ENCODE measurements at places on chromosomes 3 and 15.

DNA sequence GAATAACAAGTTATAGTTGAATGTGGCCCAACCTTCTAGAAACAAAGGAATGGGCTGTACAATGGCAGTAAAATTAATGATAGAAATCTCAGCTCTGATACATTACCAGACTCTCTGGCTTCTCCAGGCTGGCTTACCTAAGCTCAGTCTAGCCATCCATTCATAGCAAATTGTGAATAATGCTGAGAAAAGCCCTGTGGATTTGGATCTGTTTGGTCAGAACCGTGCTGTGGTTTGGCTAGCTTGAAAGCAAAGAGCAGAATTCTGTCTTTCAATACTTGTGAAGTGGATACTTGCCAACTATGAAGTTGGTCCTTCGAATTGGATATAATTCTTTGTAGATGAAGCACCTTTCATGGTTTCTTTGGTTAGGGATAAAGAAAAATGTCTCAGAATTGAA, 199.1 kb downstream of the EPHA3 start:
- DNase-seq, result no peak

GRCh38 chr3:138448631-138449030, 14.2 kb downstream of the ESYT3 start:
- DNase-seq, result no peak

- no peak for DNase-seq
Measured at GRCh38 chr3:34065901-34066300, 267.5 kb downstream of the PDCD6IP start.

DNA sequence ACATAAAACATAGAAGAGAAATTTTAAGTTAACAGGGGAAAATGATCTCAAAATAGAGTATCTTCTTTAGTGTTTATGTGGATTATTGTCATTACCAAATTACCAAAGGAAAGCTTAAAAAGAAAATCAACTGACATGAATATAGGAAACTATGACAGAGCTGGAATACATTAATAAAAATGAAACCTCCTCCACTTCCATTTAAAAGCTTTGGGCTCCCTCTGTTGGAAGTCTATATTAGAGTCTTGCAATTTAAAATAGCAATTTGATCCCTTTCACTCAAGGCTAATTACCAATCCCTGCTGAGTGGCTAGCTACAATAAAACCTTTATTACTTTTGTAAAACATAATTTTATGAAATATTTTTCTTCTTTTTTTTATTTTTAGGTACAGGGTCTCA, 61.4 kb upstream of the IMPG2 start:
- peak; percentile 21 for DNase-seq

- no peak for DNase-seq
Measured at GRCh38 chr15:80992441-80992840, 2.8 kb upstream of the MESD start.

DNA sequence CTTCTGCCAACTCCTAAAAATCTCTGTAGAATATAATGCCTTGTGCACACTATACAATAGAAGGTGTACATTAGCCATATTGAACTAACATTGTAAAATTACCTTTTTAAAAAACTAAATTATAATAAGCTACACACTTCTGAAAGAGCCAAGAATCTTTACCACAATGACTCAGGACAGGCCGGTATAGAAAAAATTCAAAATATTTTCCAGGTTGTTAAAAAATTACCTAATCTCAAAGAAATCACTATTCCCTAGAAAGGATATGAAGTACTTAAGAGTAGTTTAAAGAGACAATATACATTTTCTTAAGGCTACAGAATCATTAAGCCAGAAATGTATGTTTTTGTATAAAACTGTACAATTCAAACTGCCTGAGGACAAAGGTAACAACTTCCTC, 48.5 kb downstream of the TJP1 start:
- no peak for DNase-seq

DNA sequence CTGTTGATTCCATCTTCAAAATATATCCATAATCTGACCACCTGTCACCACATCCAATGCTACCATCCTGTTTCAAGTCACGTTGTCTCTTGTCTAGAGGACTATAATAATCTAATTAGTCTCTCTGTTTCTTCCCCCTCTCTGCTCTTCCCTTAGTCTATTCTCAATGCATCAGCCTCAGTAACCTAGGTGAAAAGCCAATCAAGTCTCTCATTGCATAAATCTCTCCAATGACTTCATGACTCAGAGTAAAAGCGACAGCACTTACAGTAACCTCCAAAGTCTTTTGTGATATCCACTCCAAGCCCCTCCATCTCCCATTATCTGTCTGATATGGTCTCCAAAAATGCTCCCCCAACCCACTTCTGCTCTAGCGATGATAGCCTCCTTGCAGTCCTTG, 7.2 kb downstream of the UBA3 start:
- DNase-seq, result no peak

GRCh38 chr15:32718227-32718820, 520 bp downstream of the GREM1 start:
- no peak for DNase-seq

DNA sequence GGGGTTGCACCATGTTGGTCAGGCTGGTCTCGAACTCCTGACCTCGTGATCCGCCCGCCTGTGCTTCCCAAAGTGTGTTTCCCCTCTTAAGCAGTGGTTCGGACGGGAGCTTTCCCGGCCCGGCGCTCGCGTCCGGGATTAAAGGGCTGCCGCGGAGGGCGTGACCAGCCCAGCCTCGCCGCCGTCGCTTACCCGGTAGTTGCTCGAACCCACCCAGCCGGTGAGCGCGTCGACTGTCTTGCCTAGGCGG, 513 bp downstream of the CLASP2 start:
- peak; percentile 55 for DNase-seq

GRCh38 chr3:68483041-68483440, 449.3 kb downstream of the TAFA4 start:
- DNase-seq, result no peak

GRCh38 chr3:98914210-98915080, 12.9 kb upstream of the DCBLD2 start:
- DNase-seq, result no peak

DNA sequence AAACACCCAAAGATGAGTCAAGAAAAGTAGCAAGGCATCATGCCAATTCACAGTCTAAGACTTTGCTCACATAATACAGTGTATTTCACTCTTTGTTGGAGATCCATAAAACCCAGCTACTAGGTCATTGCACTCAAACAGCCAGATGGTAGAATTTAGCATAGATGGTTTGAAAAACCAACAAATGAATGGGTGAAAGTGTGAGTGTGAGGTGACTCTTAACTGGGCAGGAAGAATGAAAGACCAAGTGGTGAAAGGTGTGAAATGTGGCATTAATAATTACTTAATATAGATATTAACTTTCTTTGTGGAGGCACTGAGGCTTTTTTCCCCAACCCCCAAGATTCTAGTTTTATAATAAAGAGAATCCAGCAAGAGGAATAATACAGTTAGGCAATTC, 159.5 kb downstream of the SQOR start:
- no peak for DNase-seq

GRCh38 chr15:98874773-98875172, 132.8 kb downstream of the PGPEP1L start:
- no peak for DNase-seq

- DNase-seq, result no peak
Measured at GRCh38 chr15:45747426-45747825, 112.6 kb downstream of the SQOR start.

DNA sequence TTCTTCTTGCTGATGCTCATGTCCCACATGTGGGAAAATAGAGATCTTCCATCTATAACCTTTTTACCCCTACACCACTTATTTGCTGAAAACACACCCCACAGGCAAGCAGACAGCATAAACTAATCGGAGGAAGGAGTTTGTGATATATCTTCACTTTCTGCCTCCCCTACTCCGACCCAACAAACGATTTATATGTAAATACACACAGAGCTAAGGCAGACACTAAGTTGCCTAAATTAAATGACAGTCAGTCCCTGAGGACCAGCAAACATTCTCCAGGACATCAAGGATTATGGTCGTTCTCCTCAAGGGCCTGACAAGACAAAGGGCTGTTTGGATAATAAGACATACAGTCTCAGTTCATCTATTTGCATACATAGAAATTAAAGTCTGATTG, 552.5 kb downstream of the ROBO1 start:
- DNase-seq, result no peak

DNA sequence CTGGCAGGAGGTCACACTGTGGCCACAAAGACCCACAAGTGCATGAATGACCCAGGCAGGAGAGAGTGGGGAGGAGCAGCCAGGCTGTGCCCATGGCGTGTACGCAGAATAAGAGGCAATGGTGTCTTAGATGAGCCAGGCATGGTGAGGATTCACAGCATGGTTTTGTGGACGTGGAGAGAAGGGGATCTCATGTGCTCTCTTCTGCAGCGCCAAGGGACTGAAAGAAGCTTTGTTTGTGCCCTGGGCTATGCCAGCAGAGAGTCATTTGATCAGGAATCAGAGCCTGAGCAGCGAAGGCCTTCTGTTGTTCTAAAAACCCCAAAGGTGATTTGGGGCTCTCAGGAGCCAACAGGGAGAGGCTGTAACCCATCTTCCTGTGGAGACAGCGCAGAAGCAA, 18.7 kb upstream of the RPP14 start:
- no peak for DNase-seq

DNA sequence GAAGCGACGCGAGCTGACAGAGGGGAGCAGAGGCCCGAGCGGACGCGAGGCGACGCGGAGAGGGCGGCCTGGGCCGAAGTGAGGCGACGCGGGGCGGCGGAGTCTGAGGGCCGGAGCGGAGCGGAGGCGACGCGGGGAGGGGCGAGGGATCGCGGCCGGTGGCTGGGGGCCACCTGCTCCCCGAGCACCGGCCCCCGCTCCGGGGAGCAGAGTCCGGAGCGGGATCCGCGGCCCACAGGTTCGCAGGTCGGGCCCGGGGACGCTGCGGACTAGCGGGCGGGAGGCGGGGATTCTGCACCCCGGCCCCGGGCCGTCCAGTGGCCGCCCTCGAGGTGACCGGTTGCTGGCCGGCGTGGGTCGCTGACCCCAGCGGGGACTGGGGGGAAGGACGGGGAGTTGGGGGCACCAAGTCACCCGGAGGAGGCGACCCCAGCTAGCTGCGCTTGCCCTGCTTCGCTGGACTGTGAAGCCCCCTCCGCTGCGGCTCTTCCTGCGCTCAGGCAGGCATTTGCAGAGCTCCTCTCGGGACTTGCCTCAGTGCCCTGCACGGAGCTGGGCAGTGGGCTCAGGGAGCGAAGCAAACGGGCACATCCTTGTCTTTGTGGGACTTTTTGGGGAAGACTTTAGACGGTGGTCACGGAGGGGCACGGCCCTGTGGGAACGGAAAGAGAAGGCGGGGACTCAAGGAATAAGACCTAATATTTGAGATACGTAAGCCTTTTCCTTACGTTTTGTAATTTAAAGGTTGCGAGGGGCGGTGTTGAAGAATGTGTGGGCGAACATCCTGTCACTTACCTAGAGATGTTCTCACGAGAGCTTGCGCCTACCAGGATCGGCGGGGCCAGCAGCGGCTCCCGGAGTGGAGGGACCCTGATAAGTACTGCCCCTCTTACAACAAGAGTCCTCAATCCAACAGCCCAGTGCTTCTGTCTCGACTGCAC, 566 bp downstream of the HMCES start:
- peak; percentile 37 for DNase-seq

DNA sequence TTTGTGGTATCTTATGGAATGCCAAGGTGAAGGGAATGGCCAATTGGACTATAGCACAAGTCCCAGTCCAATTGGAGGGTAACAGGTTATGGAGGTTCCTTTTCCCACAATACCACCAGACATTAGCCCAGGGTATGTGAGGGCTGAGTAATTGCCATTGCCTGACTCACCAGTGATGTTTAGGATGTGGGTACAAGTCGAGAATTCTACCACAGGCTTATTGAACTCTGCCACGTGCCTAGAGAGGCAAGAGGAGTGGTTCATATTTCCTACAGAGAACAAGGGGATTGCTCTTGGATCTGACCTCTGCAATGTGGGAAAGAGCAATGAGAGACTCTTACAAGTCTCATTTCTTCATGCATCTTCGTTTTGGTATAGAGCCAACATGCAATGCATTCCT, 85.0 kb upstream of the XCR1 start:
- DNase-seq, result no peak

DNA sequence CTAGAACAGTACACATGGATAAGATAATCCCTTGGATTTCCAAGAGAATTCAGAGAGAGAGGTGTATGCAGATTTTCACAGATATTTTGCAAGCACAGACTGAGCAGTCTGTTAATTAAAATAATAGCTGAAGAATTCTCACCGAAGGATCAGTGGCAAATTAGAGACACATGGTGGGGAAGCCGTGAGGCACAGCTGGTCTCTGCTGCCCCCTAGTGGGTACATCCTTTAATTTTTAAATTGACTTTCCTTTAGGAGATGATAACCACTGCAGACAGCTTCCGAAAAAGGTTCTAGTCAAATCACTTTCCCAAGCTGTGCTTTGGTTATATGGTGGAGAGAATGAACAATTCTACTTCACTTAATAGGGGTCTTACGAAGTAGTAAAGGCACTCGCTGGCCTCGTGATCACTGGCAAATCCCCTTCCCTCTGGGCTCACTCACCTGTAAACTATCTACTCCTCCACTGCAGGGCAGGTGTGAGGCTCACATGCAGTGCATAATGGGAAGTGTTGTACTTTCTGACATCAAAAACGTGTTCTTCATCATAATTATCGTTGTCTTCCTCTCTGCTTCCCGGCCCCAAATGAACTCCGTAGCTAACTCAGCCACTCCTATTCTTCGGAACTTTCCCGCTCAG, 19.5 kb downstream of the MESD start:
- peak; percentile 54 for DNase-seq

DNA sequence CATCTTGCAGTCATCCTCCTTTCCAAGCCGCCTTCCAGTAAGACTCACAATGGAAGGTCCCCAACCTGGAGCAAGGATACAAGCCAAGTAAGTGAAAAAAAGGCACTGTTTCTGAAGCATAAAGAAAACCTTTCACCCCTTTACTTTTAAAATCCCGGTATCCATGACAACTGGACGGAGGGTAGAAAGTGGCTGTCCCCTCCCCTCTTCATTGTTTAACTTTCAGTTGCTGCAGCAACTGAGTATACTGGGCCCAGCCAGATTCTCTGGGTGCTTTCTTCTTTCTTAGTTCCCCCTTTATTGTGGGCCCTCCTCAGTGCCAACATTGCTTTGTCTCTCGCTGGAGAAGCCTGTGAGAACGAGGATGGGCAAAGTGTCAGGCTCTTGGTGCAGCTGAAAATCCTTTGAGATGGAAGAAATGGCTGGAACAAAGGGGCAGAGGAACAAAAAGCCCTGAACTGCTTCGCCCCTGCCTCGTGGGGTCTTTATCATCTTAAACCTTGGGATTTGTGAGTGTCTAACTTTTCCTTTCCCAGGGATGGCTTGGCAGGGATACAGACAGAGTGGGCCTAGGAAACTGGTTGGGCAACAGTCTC, 224.0 kb upstream of the RGMA start:
- no peak for DNase-seq

DNA sequence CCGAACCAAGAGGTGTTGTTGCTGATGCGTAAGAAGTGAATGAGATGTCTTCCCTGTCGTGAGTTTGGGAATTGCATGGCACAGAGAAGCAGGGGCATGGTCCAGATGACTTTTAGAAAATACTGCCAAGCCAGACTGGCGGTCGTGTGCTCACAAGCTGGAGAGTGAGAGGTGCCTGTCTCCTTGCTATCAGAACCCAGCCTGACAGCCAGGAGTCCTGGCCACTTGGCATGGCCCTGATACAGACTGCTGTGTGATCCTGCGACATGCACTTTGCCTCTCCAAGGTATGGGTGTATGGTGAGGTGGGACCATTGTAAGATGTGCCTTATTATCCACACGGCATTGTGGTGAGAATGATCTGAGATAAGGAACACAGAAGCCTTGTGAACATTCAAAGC, 93.0 kb downstream of the SMAD3 start:
- no peak for DNase-seq

- DNase-seq, result no peak
Measured at GRCh38 chr3:23501201-23501802, 298.2 kb downstream of the UBE2E2 start.

- no peak for DNase-seq
Measured at GRCh38 chr15:85118581-85118980, 136.9 kb downstream of the PDE8A start.

GRCh38 chr3:187019542-187020072, 89.3 kb downstream of the ST6GAL1 start:
- no peak for DNase-seq

Measured in hepatic stellate cell (primary cell).